ENCODE measurements at places on chromosomes 16 and 17.

- no peak for DNase-seq
These were observed 445 bp downstream of the CIAO2B start for GRCh38 chr16:66933776-66934137.

- no peak for DNase-seq
These were observed 1.0 kb downstream of the UTP4 start for GRCh38 chr16:69133373-69133954.

DNA sequence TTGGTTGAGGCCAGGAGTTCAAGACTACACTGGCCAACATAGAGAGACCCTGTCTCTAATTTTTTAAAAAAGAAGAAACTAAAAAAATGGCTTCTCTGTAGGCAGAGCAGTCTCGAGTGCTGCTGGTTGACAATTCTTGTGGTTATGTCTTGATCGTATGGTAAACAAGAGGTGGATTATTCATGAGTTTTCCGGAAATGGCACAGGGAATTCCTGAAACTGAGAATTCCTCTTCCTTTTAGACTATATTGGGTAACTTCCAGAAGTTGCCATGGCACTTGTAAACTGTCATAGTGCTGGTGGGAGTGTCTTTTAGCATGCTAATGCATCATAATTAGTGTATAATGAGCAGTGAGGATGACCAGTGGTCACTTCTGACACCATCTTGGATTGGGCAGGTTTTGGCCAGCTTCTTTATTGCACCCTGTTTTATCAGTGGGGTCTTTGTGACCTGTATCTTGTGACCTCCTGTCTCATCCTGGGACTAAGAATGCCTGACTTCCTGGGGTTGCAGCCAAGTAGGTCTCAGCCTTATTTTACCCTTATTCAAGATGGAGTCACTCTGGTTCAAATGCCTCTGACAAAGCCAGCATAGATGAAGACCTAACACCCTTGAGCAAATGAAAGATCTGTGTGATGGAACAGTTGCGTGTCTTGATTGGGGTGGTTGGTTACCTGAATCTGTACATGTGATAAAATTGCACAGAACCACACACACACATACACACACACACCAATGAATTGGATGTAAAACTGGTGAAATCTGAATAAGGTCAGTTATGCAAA lies 30.2 kb downstream of the BMERB1 start:
- no peak for DNase-seq

DNA sequence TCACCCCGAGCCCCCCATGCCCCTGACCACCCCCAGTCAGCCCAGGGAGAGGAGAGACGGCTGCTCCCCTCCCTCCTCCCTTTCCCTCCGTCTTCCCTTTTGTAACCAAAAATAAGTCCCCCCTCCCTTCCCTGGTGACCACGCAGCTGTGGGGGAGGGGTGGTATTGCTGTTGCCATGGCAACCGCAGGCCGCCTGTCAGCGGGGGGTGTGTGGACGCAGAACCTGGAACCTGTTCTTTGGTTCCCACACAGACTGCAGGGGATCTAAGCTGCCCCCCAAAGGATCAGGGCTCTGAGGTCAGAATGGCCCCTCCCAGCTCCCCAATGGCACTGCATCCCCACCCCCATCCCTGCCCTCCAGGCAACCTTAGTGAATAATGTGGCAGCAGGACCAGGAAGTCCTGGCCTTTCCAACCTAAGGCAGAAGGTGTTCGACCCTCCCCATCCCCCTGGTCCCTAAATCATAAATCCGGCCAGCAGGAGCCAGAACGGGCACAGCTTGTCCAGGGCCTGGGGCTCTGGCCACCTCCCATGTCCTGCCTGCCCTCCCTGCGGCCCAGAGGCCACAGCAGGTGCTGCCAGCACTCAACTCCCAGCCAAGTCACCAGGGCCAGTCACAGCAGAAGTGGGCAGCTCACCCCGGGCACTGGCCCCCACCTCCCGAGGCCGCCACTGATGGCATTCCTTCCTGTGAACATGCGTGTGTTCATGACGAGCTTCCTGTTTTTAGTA lies 12.0 kb downstream of the CA4 start:
- DNase-seq, result no peak

DNA sequence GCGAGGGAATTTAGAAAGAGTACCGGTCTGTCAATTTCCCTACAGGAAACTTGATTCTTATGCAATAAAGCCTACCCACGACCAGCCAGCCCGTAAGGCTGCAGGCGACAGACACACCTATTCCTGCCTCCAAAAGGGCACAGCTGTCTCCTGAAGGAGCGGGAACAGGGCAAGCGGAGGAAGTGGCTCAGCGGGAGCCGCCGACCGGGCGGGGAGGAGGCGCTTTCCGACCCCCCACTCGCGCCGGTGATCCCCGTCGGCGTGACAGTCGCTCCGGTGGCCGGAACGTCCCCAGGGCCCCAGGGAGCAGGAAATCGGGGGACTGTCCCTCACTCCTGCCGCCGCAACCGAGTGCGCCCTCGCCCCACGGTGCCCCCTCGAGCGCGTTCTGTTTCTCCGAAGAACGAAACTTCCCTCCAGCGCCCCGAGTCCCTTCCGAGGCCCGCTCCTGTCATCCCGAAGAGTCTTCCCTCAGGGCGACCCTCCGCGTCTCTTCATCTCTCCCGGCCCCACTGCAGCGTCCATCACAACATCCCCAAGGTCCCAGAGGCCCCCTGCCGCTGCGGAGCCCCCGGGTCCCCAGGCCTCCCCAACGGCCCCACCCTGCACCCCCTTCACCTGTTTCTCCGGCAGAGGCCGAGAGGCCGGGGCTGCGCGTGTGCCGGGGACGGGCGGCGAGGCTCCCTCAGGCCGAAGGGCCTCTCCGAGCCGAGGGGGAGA lies 421 bp downstream of the STAT3 start:
- DNase-seq, result peak; percentile 28
